Activated naive CD4-positive, alpha-beta T cell treated with anti-CD3 and anti-CD28 coated beads for 36 hours (primary cell): ENCODE measurements at places on chromosomes 5 and 9. TPM values are rescaled to one million over a fixed set of nuclear protein-coding genes. Genes with fewer than 3 reads are reported as not detected.

Gene KIAA1958
- total RNA-seq: 6.7 TPM

Gene NEK6
- 1.5 TPM for total RNA-seq

Gene CATSPER3
- total RNA-seq: not detected

Gene C5orf52
- total RNA-seq: not detected

Gene TEK
- not detected for total RNA-seq

Gene IL31RA
- total RNA-seq: 0.32 TPM

Gene SERF1B
- total RNA-seq: 22.2 TPM

Gene KLF9
- 45.0 TPM for total RNA-seq

Gene FOXD1
- 0.12 TPM for total RNA-seq

Gene GFI1B
- not detected for total RNA-seq

Gene TRPM6
- not detected for total RNA-seq

Gene MSMP
- total RNA-seq: 0.45 TPM

Gene GKAP1
- total RNA-seq: 4.5 TPM
